ENCODE measurements at places on chromosomes 13 and 19. TPM values are rescaled to one million over a fixed set of nuclear protein-coding genes. Genes with fewer than 3 reads are reported as not detected.

DNA sequence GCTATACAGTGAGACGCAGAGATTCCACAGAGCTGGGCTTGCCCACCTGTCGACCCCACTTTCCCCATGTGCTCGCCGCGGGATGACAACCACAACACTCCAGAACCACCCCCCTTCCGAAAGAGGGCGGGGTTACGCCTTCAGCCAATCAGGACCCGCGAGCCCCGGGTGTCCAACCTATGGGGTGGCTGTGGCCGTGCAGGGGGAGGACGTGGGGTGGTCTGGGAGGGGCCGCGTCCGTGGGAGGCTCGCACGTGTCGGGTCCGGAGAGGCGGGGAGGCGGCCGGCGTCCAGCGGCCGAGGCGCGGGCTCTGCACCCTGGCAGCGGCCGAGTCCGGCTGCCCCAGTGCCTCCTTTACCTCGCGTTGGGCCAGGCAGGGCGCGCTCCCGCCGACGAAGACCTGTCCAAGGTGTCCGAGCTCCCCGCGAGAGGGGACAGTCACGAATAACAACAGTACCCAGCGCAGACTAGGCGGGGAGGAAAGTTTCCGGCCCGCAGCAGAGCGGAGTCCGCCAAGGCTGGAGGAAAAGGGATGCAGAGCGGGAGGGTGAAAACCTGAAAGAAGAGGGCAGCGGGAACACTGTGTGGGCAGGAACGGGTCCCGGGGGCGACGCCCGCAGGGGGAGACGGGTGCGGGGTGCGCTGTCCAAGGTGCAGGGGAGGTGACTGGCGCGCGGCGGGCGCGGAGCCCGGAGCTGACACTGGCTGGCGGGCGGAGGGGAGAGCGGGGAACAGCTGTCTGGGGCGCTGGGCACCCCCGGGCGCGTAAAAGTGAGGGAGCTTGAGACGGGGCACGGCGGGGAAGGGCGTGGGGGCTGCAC, 911 bp downstream of the ENOX1 start:
- DNase-seq: peak; percentile 60

GRCh38 chr13:69947582-69947981, 160.0 kb upstream of the ATXN8OS start:
- DNase-seq: no peak

- DNase-seq: no peak
Observed at GRCh38 chr13:109114991-109115390, 485.6 kb downstream of the MYO16 start.

Gene FXYD1
- 30.3 TPM for total RNA-seq

- no peak for DNase-seq
Observed at GRCh38 chr13:31035185-31035965, 102.9 kb downstream of the TEX26 start.

Gene CABP5
- total RNA-seq: not detected

DNA sequence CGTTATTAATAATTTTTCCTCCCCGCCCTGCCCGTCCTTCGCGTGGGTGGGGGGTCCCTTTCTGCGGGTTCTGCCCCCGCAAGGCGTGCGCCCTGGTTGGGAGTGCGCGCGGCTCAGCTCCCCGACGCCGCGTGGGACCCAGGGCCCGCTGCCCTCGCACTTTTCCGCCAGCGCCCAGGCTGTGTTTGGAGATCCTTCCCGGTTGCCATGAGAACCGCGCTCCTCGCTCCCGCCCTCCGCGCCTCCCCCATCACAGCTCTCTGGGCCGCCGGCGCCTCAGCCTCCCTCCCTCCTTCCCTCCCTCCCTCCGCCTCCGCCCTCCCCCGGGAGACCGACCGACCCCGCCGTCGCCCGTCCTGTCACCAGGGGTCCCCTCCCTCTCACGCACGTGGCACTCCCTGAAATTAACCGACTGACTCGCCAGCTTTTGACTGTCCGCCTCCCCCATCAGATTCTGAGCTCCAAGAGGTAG, 2.4 kb upstream of the SSBP4 start:
- DNase-seq: peak; percentile 84

Gene TMEM238
- total RNA-seq: 89.4 TPM

Gene RASIP1
- total RNA-seq: 2.7 TPM

Gene CLEC11A
- total RNA-seq: 5.7 TPM

Gene TMPRSS9
- total RNA-seq: 0.25 TPM

Gene ATP11A
- 12.4 TPM for total RNA-seq

DNA sequence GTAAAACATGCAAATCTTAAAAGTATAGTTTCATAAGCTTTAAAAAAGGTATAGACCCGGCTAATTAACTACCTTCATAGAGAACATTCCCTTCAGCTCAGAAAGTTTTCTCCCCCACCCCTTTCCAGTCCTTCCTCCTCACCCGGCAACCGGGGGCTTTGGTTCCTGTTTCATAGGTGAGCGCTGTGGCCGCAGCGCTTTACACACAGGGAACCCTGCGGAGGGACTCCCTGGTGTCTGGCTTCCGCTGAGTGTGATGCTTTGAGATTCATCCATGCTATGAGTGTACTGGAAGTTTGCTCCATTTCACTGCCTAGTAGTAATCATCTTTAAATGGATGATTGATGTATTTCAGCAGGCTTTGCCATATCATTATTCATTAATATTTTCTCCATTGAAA, 26.0 kb upstream of the PABPC3 start:
- no peak for DNase-seq

DNA sequence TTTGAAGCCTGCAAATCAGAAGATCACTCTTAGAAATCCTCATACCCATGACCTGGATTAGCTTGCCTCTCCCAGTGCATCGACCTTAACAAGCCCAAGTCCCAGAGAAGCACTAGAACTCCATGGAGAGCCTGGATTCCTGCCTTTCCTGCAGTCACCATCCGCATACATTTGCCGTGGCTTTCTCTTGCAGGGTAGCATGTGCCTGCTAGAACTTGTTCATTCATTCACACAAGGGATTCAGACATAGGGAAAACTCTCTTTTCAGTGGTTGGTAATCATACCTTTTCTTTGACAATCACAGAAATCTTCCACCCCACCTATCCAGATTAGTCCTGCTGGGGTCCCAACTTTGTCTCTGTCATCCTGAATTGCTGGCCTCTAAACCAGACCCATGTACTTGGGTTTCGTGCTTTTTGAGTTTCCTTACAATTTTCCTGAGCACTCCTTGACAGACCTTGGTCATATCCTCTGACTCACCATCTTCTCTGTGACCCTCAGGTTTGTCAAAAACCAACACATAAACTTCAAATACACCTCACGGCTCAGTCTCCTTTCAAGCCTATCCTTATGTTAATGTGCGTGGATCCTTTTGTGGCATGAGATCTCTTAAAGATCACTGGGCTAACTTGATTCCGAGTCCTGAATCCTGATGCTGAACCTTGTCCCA, 355.0 kb downstream of the MYO16 start:
- no peak for DNase-seq

DNA sequence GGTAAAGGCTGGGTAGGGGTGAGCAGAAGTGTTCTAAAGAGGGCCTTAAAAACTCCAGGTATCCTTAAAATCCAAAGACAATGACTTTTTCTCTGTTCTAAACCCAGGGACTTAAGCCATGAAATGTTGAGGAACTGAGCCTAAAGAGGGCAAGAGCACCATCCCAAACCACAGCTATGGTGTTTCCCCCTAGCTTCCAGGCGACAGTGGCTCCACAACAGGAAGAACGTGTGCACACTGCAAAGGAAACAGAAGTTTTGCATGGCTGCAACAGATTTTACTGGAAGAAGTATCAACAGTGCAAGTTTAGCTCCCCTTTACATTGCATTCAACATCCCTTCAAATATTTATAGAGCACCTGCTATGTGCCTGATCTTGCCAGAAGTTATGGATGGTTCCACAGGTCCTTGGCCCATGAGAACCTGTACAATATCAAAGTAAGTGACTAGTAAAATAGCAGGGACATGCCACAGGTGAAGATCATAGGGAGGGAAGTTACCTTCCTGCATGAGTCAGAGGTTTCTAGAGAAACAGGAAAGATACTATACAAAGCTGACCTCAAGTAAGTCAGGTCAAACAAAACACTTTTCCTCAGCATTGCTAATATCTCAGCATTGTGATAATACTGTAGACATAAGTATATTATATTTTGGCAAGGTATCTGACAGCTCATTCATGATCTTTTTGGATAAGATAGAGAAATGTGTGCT, 8.4 kb upstream of the KCTD12 start:
- no peak for DNase-seq

All from left colon (tissue), 2 donors.